Sigmoid colon (tissue), 7 donors: ENCODE measurements at places on chromosomes 4 and X. TPM values are rescaled to one million over a fixed set of nuclear protein-coding genes. Genes with fewer than 3 reads are reported as not detected.

TRAM1L1 gene
- polyA plus RNA-seq = 0.46 TPM

RASGEF1B gene
- 10.6 TPM for polyA plus RNA-seq

CYLC1 gene
- polyA plus RNA-seq = not detected

SORBS2 gene
- 7.9 TPM for polyA plus RNA-seq

MSL3 gene
- 16.8 TPM for polyA plus RNA-seq

SSX2B gene
- not detected for polyA plus RNA-seq

CTAG1A gene
- not detected for polyA plus RNA-seq

ELF2 gene
- polyA plus RNA-seq = 15.6 TPM

SOX3 gene
- polyA plus RNA-seq = not detected

SPINK2 gene
- polyA plus RNA-seq = not detected

FHDC1 gene
- polyA plus RNA-seq = 7.1 TPM

TMPRSS11D gene
- 0.07 TPM for polyA plus RNA-seq

RASL11B gene
- polyA plus RNA-seq = 1.6 TPM

NDP gene
- polyA plus RNA-seq = 0.29 TPM

NAT8L gene
- under 0.01 TPM for polyA plus RNA-seq

RTL5 gene
- 1.8 TPM for polyA plus RNA-seq

UPF3B gene
- polyA plus RNA-seq = 13.2 TPM
